ENCODE measurements at places on chromosomes 4 and X.

DNA sequence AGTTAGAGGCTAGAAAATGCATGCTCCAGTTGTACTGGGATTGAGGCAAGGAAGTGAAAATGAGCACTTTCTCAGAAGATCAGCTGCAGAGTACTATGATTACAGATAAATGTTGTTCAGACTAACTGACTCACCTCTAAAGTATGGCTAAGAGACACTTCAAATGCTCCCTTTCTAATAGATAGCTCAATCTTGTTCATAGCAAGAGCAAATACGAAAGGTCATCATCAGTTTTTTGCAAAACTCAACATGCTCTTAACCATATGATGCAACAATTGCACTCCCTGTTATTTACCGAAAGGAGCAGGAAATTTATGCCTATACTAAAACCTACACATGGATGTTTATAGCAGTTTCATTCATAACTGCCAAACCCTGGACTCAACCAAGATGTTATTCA is 838.4 kb upstream of the INTU start:
- no peak for DNase-seq

GRCh38 chrX:126658447-126658846 is 105.8 kb upstream of the DCAF12L1 start:
- no peak for DNase-seq

- no peak for DNase-seq
These were observed 188.6 kb downstream of the TSPAN5 start for GRCh38 chr4:98469771-98470170.

GRCh38 chr4:6354119-6354518 is 84.5 kb downstream of the WFS1 start:
- no peak for DNase-seq

GRCh38 chrX:116239944-116240840 is 69.6 kb downstream of the AGTR2 start:
- no peak for DNase-seq

GRCh38 chrX:39843318-39843717 is 254.4 kb downstream of the BCOR start:
- DNase-seq: no peak

DNA sequence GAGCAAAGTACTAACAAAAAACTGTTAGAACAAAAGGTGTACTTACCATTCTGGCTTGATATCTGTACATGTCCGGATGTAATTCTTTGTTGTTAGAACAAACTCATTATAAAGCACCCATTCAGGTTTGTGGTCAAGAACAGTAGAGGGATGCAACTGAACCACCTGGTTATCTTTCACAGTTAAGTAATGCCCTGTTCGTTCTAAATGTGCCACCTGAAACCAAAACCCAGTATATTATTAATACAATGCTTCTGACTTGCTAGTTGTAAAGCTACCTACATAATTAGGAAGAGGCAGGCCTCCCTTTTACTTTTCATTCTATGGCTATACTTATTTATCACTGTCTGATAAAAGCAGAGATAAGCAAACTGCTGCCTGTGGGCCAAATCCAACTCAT is 54.8 kb downstream of the DHX15 start:
- DNase-seq: no peak

DNA sequence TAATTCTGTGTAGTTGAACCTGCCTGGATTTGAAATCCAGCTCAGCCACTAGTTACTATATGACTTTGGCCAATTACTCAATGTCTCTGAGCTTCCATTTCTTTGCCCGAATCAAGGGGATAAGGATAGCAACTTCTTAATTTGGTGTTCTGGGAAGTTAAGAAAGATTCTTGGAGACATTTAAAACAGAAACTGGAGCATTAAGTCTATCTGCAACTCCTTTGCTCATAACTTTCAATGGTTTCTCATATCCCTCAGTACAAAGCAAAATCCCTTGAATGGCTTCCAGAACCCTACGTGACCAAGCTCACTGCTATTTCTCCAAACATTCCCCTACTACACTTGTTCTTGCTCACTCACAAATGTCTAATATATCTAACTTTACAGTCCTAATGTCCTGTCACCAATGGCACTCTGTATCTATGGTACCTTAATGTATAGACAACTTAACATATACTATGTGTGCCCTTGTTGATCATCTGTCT is 849.1 kb upstream of the SLIT2 start:
- no peak for DNase-seq

- DNase-seq: no peak
These were observed 5.2 kb downstream of the WNK3 start for GRCh38 chrX:54352677-54353076.

- no peak for DNase-seq
These were observed 85.8 kb downstream of the DCLK2 start for GRCh38 chr4:150164055-150164454.

GRCh38 chr4:38060829-38061431 is 100.7 kb downstream of the PTTG2 start:
- no peak for DNase-seq

DNA sequence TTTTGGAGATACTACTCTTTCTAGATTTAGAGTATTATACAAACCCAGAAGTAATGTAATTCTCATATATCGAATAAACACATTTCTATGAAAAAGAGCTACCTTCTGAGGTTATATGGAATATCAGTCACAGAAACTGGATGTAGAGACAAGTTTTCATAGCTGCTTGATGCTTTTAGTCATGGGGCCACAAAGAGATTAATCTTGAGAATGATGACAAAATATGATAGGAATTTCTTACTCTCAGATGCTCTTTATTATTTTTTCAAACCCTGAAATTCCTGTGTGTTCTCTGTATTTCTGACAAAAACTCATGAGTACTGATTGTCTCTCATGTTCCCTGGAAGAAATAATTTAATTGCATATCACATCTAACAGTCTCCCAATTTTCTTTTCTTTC is 662.5 kb downstream of the RAPGEF2 start:
- no peak for DNase-seq

DNA sequence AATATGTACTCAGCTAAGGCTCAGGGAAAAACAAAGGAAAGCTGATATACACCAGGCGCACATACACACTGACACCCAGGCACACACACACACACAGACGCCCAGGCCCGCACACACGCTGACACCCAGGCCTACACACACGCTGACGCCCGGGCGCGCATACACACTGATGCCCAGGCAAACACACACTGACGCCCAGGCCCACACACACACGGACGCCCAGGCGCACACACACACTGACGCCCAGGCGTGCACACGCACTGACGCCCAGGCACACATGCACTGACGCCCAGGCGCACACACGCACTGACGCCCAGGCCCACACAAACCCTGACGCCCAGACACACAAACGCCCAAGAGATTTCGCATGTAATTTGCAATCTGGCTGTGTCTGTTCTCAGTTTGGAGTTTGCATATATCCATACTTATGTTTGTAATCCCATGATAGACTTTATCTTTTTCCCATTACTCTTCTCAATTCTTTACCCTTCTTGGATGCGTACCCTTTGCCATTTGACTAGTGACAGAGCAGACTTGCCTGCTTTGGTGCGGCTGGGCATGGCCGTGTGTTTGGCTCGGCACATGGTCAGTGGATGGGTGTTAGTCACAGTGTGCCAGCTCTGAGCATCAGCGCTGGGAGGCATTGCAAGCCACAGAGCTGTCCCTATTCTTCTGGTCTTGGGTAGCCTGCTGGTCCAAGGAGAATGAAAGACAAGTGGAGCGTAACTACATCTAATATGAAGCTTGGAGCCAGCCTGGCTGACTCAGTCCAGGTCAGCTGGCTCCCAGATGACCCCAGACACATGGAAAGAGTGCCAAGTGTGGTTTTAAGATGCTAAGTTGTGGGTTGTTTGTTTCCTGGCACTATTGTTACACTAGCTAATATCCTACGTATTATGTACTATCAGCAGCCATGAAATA is 632.4 kb upstream of the ZFP42 start:
- DNase-seq: no peak

- DNase-seq: no peak
These were observed 320.4 kb upstream of the SLC7A11 start for GRCh38 chr4:138562544-138562991.

DNA sequence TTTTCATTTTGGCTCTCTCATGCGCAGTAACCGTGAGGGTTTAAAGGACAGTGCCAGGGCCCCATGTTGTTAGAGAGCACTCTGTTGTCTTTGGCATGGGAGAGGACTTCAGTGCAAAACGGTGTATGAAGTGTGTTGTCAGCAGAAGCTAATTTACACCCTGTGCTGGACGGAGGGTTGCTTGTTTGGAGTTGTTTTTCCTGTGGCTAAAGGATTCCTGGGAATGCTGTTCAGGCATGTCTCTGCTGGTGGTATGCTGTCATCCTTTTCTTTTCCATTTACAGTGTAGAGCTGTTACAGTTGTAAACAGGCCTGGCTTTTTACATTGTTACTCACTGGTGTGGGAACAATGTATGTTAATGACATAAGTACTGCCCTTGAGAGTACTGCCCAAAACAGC is 206.3 kb downstream of the CBR4 start:
- no peak for DNase-seq

DNA sequence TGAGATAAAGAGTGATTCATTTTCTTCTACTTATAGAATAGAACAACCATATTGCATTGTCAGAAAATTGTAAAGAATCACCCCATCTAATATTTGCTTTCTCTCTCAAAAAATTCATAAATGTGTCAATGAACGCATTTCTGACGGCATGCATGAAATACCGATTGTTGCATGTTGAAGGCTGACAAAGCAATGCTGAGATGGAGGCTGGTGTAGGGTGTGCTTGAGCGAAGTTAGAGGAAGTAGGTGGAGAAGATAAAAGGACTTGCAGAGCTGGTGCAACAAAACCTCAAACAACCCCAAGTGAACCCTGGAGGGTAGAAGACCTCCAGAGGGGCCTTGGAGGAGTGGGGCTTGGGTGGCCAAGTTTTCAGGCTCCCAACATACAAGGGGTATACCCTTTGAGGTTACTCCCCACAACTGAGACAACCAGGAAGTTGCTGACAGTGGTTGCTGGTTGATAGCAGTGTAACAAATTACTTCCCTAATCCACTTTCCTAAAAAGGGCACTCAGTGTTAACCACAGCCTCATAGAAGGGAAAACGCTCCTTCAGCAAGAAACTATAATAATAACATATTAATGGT is 452.7 kb downstream of the NLGN4X start:
- DNase-seq: peak; percentile 44

- DNase-seq: no peak
These were observed 42.5 kb downstream of the TMEM164 start for GRCh38 chrX:110045421-110045820.

GRCh38 chrX:13432414-13433297 is 112.8 kb upstream of the ATXN3L start:
- peak; percentile 86 for DNase-seq

DNA sequence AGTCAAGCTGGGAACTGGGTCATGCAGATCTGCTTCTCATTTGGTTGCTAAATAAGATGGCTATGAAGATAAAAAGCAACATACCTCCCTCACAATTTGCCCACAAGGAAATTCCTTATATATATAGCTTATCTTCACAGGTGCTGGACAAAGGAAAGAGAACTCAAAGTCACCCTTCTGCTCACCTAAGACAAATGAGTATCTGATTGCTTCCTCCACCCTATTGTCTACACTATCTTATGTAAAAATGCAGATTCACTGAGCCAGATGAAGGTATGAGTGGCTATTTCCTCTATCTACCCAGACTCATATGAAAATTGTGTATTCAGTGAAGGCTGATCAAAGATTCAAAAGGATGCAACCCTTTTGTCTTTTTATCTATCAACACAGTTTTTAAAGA is 50.8 kb downstream of the CHM start:
- no peak for DNase-seq

GRCh38 chr4:8342651-8343261 is 73.2 kb downstream of the HTRA3 start:
- DNase-seq: peak; percentile 65

GRCh38 chr4:37224854-37225253 is 19.7 kb upstream of the NWD2 start:
- no peak for DNase-seq

DNA sequence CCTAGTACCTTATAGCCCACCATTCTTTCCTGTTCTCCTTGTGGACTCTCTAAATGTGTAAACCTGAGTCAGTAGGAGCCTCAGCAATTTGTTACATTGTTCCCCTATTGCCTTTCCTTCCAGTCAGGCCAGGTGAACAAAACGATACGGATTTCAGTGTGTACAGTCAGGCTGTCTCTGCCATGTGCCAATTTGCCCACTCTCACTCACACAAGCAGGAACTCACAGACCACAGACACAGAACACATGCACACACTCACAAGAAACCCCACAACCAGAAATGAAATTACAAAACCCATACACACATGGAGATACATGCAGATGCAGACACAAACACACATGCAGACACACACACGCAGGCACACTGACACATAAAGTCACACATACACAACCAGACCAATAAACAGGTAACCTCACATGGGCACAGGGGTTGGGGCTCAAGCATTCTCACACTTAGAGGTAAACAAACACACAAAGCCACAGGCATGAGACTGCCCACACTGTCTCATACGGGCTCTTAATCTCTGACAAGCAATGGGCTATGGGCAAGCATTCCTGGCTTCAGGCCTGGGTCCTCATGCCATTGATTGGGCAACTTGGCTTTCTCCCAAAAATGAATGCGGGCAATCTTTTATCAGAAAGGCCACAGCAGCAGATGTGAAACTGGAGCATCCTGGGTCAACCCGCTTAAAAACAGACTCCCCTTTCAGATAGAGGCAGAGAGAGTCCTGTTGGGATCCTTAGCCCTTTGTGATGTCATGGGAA is 68.7 kb downstream of the NBDY start:
- DNase-seq: peak; percentile 56

DNA sequence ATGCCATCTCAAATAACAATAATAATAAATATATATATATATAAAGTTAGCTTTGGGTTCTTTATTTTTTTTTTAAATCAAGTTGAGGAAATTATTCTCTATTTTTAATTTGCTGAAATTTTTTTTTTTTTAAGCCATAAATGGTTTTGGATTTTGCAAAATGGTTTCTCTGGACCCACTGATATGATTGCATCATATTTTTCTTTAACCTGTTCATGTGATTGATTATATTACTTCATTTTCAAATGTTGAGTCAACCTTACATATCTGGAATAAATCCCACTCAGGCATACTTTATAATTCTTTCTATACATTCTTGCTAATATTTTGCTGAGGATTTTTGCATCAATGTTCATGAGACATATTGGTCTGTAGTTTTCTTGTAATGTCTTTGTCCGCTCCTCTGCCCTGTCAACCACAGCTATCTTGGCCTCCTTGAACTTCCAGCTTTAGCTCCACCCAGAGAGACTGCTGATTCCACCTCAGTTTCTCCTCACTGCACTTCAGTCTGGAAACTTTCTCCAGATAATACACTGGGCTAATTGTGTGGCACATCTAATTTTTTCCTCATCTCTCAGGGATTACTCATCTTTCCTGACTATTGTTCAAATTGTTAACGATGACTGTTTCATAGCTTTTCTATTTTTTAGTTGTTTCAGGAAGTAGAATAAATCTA is 160.9 kb upstream of the GIMD1 start:
- DNase-seq: no peak

Measured in sigmoid colon (tissue), 7 donors.